ENCODE measurements at places on chromosomes 1 and 21.

- no peaks in the 10 kb centered on the region for H3K36me3 ChIP-seq
- peaks cover 8% of the 10 kb centered on the region for H3K4me1 ChIP-seq
- no peak for DNase-seq
- no peak overlapping the region for H3K4me3 ChIP-seq
- H3K27ac ChIP-seq: no peak overlapping the region
Observed at GRCh38 chr1:169610108-169610507, 19.8 kb downstream of the SELP start.

GRCh38 chr1:56520016-56520601 is 59.3 kb downstream of the PLPP3 start:
- H3K27ac ChIP-seq: no peak overlapping the region
- no peaks in the 10 kb centered on the region for H3K36me3 ChIP-seq
- H3K4me3 ChIP-seq: no peak overlapping the region
- no peak for DNase-seq
- H3K27me3 ChIP-seq: no peaks in the 10 kb centered on the region

GRCh38 chr1:234067581-234068337 is 163.3 kb downstream of the SLC35F3 start:
- H3K4me1 ChIP-seq: no peaks in the 10 kb centered on the region
- no peaks in the 10 kb centered on the region for H3K36me3 ChIP-seq
- no peak overlapping the region for H3K4me3 ChIP-seq
- no peaks in the 10 kb centered on the region for H3K27me3 ChIP-seq

DNA sequence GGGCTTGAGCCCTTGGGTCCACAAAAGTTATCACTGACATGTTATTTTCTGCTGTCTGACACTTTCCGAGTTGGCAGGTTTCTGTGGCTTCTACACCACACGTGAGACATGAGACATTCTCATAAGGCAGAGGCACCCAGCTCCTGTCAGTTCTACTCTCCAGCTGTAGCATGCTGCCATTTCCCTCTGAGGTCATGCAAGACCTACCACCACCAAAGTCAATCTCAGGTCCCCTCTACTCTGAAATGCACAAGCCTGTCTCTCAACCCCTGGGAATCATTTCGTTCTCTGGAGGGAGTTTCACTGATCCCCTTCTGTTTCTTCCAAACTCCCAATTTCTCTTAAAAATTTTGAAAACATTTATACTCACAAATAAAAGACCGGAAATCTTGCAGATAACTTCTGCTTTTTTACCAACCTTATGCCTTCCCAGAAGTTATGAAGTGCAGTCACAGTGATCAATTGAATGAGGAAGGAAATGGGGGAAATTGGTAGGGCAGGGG is 39.5 kb upstream of the CR2 start:
- no peak overlapping the region for H3K4me3 ChIP-seq
- H3K4me1 ChIP-seq: no peaks in the 10 kb centered on the region
- DNase-seq: peak; percentile 37

- no peak overlapping the region for H3K27ac ChIP-seq
- no peaks in the 10 kb centered on the region for H3K27me3 ChIP-seq
- H3K4me1 ChIP-seq: no peaks in the 10 kb centered on the region
- no peak overlapping the region for H3K4me3 ChIP-seq
Observed at GRCh38 chr1:231192620-231193163, 30.8 kb downstream of the TRIM67 start.

DNA sequence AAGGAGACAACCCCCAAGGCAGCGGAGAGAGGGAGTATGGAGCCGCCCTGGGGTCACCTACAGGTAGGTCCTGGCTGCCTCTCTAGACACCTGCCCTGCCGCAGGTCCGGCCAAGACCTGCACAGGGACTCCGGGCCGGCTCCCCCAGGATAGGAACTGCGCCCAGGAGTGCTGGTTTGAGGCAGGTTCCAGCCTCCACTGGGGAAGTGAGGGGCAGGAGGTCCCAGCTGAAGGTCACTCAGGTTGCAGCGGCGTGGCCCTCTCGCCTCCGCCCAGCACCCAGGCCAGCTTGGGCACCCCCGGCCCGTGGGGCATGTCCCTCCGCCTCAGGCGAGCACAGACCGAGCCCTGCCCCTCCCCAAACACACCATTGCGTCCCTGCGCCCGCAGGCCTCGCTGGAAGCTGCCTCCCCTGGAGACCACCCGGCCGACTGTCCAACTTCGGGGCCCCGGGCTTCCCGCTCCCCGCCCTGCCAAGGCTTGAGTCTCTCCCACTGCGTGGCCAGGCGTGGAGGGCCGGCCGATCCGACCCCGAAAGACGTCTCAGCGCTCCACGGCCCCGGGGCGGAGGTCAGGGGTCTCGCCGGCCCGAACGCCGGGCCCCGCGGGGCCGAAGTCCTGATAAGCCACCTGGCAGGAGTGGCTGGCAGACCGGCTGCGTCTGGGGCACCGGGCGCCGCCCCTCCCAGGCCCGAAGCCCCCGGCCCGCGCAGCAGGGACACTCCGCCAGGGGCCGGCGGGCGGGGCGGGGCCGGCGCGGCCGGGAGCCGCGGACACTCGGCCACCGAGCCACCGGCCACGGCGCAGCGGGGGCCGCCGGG is 1.4 kb upstream of the SKI start:
- no peaks in the 10 kb centered on the region for H3K36me3 ChIP-seq
- H3K4me3 ChIP-seq: peak overlapping the region; percentile 33
- peaks cover 5% of the 10 kb centered on the region for H3K4me1 ChIP-seq
- H3K27me3 ChIP-seq: no peaks in the 10 kb centered on the region

DNA sequence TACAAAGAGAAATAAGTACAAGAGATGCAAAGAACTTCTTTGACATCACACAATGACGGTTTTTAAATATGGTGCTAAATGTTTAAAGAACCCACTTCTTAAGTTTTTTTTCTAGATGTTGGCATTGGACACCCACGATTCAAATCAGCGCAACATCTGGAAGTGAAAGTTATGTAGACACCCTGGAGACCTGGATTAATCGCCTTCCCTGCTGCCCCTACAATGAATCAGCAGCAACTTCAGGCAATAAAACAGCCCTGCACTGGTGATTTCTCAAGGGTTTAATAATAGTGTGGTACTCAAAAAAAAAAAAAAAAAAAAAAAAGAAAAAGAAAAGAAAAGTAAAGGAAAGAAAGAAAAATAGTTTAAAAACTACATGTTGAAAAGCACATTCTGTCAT is 248.3 kb downstream of the NUF2 start:
- no peaks in the 10 kb centered on the region for H3K36me3 ChIP-seq
- no peak for DNase-seq
- H3K27ac ChIP-seq: no peak overlapping the region
- H3K4me1 ChIP-seq: no peaks in the 10 kb centered on the region
- H3K4me3 ChIP-seq: no peak overlapping the region

DNA sequence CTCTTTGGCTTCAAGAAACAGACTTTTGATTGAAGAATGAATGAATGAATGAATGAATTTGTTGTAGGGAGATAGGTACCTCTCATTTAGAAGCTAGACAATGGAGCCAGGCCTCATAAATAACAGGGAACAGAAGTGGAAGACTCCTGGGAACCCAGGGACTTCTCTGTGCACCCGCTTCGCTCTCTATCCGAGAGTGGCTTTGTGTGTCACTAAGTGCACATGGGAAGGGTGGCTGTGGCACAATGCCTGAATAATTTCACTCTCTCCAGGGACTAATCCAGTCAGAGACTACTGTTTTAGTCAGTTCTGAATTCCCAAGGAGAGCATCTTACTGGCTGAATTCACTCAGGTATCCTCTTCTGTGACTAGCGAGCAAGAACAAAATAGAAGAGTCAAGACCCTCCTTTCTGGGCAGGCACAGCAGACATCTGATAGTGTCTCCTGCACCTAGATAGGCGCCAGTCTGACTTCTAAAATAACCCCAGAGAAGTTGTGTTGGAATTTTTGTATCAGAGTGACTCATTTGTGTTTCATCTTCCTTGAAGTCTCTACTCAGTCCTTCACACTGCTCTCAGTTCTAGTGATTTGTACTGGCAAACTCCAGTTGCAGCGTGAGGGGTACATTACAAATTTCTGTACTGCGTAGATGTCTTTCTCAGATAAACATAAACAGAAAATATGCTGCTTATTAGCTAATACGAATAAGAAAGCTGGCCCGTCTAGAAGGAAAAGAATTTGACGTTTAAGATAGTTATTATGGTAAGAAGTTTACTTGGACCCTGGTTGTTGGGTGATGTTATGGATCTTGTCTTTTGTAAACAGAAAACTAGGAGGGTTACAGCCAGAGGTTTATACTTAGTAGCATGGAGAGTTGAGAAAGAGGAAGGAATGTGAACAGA is 34.0 kb downstream of the BACH1 start:
- no peak overlapping the region for H3K4me3 ChIP-seq
- no peaks in the 10 kb centered on the region for H3K27me3 ChIP-seq
- H3K4me1 ChIP-seq: no peaks in the 10 kb centered on the region
- peaks cover 3% of the 10 kb centered on the region for H3K36me3 ChIP-seq

- H3K4me3 ChIP-seq: no peak overlapping the region
- no peaks in the 10 kb centered on the region for H3K4me1 ChIP-seq
- no peaks in the 10 kb centered on the region for H3K36me3 ChIP-seq
- DNase-seq: no peak
Observed at GRCh38 chr1:193260056-193260745, 73.8 kb upstream of the B3GALT2 start.

GRCh38 chr1:235583511-235584001 is 66.0 kb downstream of the GNG4 start:
- no peak overlapping the region for H3K27ac ChIP-seq
- H3K27me3 ChIP-seq: no peaks in the 10 kb centered on the region
- no peaks in the 10 kb centered on the region for H3K36me3 ChIP-seq
- DNase-seq: no peak
- H3K4me3 ChIP-seq: no peak overlapping the region

DNA sequence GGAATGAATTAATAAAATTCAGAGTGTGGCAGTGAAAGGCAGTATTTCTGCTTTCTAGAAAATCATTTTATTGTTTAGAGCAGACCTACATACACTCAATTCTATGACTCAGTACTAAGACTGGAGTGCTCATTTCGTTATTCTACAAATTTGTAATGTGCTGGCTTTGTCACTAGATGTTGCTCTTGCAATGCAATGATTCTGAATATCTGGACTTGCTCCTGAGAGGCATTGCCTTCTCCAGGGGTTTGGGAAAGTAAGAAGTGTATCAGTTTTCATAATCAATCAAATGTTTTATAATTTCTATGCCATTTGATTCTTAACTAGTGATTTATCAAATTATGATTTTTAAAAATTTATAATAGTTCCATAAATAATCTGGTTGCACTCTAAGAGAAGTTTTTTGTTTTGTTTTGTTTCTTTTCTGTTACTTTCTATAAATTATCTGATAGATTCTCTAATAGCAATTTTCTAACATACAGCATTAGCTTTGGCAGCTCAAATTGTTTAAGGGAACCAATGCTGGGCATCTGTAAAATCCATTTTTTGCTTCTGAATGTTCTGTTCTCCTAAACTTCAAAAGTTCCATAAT is 280.5 kb upstream of the SGIP1 start:
- no peaks in the 10 kb centered on the region for H3K27me3 ChIP-seq
- H3K4me3 ChIP-seq: no peak overlapping the region
- H3K4me1 ChIP-seq: peaks cover 10% of the 10 kb centered on the region
- DNase-seq: no peak
- H3K36me3 ChIP-seq: no peaks in the 10 kb centered on the region
- H3K27ac ChIP-seq: no peak overlapping the region

DNA sequence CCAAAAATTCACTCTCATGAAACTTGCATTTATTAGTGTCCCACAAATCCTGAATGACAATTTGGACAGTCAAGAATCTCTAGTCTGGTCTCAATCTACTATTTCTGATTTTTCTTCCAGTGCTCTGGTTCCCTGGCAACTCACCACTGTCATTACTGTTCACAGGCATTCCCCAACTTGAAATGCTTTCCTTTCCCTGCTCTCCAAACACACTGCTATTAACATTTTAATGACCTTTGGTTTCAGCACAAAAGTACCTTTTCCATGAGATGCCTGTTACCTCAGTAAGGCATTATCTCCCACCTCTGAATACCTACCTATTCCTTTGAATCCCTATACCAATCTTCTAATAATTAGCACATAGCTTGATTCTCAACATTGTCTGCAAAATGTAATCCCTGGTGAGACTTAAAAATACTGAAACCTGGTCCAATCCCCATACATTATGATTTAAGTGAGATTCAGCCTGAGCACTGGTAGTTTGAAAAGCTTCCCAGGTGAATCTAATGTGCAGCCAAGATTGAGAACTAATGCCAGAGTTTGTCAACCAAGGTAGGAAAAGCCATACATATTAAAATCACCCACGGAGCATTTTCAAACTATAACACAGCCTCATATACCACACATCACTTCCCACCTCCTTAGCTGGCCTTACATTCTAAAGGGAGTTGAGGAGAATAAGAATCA is 11.7 kb upstream of the ANGPTL3 start:
- no peaks in the 10 kb centered on the region for H3K36me3 ChIP-seq
- no peaks in the 10 kb centered on the region for H3K4me1 ChIP-seq
- no peak overlapping the region for H3K4me3 ChIP-seq
- no peaks in the 10 kb centered on the region for H3K27me3 ChIP-seq
- no peak for DNase-seq

- no peaks in the 10 kb centered on the region for H3K27me3 ChIP-seq
- H3K27ac ChIP-seq: no peak overlapping the region
- no peaks in the 10 kb centered on the region for H3K36me3 ChIP-seq
- H3K4me3 ChIP-seq: no peak overlapping the region
- DNase-seq: no peak
Observed at GRCh38 chr1:4462831-4463484, 191.5 kb upstream of the AJAP1 start.

GRCh38 chr1:199724049-199724448 is 303.5 kb upstream of the NR5A2 start:
- no peak overlapping the region for H3K27ac ChIP-seq
- H3K4me1 ChIP-seq: no peaks in the 10 kb centered on the region
- no peaks in the 10 kb centered on the region for H3K36me3 ChIP-seq
- no peaks in the 10 kb centered on the region for H3K27me3 ChIP-seq
- no peak overlapping the region for H3K4me3 ChIP-seq

GRCh38 chr21:34520764-34521508 is 8.9 kb upstream of the KCNE1 start:
- no peak overlapping the region for H3K4me3 ChIP-seq
- no peaks in the 10 kb centered on the region for H3K27me3 ChIP-seq
- no peak for DNase-seq
- H3K36me3 ChIP-seq: peaks cover 8% of the 10 kb centered on the region
- H3K27ac ChIP-seq: no peak overlapping the region

DNA sequence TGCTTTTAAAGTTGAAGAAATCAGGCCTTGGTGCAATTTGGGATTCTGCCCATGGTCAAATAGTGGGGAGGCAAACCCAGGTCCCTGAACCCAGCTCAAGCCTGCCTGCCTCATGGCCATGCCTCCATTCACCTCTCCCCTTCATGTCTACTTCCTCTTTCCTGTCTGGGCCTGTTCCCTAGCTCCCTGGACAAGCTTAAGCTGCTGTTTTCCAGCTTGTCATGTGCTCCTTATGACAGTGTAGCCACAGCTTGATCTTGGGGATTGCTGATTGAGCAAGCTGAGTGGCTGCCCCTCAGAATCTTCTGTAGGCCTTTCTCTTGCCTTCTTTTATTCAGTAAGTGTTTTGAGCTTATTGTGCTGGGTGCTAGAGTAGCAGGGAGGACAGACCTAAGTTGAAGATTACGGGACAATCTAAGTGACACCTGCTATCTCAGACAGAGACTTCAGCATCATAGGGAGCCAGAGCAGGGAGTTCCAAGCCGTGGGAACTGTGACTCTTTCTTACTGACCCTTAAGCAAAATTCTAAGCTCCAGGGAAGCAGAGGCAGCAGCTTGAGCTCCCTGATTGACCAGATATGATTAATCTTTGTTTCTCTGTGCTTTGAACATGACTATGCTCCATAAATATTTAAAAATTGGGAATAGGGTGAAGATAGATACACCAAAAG is 520 bp upstream of the MR1 start:
- H3K36me3 ChIP-seq: no peaks in the 10 kb centered on the region
- H3K4me1 ChIP-seq: peaks cover 30% of the 10 kb centered on the region
- H3K27me3 ChIP-seq: no peaks in the 10 kb centered on the region
- DNase-seq: peak; percentile 13

GRCh38 chr1:156083800-156084790 is 1.8 kb upstream of the MEX3A start:
- H3K36me3 ChIP-seq: no peaks in the 10 kb centered on the region
- peaks cover 5% of the 10 kb centered on the region for H3K4me1 ChIP-seq
- DNase-seq: no peak
- H3K27ac ChIP-seq: no peak overlapping the region
- no peak overlapping the region for H3K4me3 ChIP-seq
